ENCODE measurements at places on chromosomes 2 and 18.

GRCh38 chr2:233037078-233037477, 4.6 kb downstream of the NEU2 start:
- no peak for DNase-seq

- DNase-seq = no peak
Measured at GRCh38 chr2:98212092-98213000, 125.4 kb downstream of the VWA3B start.

DNA sequence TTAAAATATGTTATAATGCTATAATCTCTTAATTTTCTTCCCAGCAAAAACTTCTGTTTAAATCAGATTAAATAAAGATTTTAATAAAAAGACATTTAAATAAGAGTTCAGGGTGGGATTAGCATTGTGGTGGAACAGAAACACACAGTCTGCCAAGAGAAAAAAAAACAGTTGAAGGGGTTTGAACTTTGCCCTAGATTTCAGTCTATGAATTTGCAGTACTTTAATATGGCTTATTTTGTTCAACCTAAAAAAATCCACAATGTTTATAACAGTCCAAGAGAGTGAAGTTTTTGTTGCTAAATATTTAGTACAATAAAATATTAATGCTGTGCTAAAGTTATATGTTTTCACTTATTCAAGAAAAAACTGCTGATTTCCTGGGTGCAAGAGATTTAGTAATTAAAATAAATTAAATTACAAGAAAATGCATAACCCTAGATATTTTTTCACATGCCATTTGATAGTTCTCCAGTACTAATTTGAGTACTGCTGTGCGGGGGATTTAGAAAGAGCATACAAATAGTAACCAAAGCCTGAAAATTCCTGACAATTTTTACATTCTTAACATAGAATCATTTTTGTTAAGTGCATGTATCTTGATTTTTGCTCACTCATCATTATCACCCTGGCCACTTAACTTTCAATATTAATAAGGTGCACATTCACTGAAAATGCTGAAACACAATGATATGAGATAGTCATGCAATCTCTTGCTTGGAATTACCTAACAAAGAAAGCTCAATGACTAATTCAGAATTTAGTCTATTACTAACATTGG, 52.6 kb downstream of the SLC40A1 start:
- DNase-seq = no peak

DNA sequence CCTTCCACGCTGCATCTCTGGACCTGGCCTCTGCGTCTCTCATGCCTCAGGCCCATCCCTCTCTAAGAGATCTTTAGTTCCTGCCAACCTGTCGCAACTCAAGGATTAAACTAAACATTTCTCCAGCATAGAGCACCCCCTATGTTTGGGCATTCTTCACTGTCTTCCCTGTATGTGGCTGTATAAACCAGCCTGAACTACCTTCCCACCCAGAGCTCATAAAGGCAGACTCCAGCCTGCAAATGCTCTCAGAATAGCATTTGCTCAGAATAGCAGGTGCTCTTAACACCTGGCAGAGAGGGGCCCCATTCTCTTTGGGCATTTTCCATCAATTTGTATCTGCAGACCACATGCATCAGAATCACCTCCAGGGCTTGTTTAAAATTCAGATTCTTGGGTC, 83.4 kb downstream of the EHD3 start:
- no peak for DNase-seq

- peak; percentile 89 for DNase-seq
Measured at GRCh38 chr2:229282758-229283546, 11.9 kb upstream of the PID1 start.

DNA sequence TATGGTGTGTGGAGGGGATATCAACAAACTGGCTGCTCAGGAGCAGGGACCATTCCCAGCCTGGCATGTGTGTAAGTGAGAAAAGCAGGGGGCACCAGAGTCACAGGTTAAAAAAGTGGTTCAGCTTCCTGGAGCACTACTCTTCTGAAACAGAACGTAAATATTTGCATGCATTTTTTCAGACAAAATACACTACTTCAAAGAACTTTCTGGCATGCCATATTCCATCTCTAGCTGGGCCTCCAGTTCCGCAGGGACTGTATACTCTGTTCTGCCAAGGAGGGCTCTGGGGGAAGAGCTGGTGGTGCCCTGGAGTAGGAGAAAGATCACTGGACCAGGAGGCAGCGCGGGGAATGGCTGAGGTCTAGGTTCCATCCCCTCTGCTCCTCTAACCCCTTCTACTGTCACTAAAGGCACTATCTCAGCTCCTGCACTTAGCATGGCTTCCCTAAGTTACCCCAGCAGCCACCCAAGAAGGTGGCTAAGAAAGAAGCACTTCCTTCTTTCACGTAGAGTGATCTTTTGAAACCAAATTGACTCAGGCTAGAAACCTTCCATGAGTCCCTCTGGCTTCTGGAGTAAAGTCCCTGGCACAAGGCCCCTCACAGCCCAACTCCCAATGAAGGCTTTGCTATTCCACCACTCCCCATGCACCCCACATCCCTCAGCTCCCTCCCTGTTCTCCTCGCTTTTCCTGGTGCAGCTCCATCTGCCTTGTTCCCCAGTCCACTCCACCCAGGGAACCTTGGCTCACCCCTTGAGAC, 57.6 kb upstream of the CABLES1 start:
- no peak for DNase-seq

- peak; percentile 14 for DNase-seq
Measured at GRCh38 chr2:44267796-44268648, 7.3 kb upstream of the SLC3A1 start.

GRCh38 chr2:133885847-133886246, 317.6 kb upstream of the NCKAP5 start:
- no peak for DNase-seq
